ENCODE measurements at places on chromosomes 4 and X. TPM values are rescaled to one million over a fixed set of nuclear protein-coding genes. Genes with fewer than 3 reads are reported as not detected.

GRCh38 chr4:30757357-30757756 lies 37.2 kb downstream of the PCDH7 start:
- no peak for DNase-seq

Gene MFAP3L
- 3.4 TPM for total RNA-seq

Gene ADAD1
- total RNA-seq, result not detected

- DNase-seq, result no peak
Observed at GRCh38 chrX:63434665-63435064, 83.5 kb upstream of the SPIN4 start.

DNA sequence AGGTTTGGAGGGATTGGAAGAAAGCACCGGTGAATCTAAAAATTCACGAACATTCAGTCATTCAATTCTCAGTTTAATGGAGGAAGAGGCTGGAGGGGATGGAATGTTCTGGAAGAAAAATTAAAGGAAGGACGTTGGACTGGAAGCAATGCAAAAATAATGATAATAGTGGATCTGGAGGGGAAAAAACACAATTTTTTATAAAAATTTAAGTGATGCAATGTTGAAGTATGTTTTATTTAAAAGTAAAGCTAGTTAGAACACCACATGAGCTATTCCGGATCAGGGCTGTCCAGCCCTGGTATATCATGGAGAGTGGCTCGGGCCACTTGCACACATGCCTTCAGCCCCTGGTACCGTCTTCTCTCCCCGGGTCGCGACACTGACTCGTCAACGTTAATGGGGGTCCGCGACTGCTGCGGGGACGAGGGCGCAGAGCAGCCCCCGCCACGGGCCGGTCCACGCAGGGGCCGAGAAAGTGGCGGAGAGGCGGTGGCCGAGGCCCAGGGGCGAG lies 204.6 kb downstream of the TENM3 start:
- DNase-seq, result no peak

- no peak for DNase-seq
Observed at GRCh38 chr4:144289667-144290428, 149.3 kb upstream of the GYPA start.

Gene KLHL13
- total RNA-seq, result 0.27 TPM

DNA sequence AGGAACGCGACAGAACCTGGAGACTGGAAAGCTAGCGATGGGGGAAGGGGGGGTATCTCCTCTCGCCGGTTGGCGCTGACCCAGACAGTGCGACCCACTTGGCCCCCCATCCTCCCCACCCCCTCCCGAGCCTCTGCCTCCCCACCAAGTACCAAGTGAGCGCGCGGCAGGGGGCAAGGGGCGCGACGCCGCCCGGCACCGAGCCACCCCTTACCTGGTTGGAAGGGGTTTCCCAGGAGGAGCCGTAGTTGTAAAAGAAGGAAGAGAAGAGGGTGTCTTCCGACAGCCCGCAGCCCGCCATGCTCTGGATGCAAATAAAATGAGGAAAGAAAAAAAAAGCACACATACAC lies 112.2 kb downstream of the DHX15 start:
- no peak for DNase-seq

DNA sequence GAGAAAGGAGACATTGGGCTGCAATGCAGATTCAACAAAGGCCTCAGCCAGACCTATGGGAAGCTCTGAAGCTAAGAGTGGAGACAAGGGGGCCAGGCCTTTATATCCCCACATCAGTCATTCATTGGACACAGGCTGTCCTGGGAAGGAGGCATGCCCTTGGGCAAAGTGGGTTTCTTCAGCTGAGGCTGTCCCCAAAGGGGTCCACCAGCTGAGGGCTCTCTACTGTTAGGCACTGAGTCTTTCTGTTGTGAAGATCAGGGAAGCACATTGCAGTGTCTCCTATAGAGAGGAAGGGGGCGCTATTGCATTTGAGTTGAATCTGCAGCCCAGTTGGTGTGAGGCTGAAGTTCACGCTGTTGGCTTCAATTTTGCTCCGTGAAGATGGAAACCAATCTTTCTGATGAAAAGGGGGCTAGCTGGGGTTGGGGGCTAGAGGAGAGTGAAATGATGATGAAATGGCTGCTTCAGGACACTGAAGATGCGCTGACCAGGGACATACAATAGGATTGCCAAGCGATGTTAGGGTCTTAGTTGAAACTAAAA lies 48.0 kb downstream of the SLC25A5 start:
- DNase-seq, result peak; percentile 65

Gene PSAPL1
- not detected for total RNA-seq

- no peak for DNase-seq
Observed at GRCh38 chrX:153568451-153569011, 30.4 kb downstream of the CCNQ start.

DNA sequence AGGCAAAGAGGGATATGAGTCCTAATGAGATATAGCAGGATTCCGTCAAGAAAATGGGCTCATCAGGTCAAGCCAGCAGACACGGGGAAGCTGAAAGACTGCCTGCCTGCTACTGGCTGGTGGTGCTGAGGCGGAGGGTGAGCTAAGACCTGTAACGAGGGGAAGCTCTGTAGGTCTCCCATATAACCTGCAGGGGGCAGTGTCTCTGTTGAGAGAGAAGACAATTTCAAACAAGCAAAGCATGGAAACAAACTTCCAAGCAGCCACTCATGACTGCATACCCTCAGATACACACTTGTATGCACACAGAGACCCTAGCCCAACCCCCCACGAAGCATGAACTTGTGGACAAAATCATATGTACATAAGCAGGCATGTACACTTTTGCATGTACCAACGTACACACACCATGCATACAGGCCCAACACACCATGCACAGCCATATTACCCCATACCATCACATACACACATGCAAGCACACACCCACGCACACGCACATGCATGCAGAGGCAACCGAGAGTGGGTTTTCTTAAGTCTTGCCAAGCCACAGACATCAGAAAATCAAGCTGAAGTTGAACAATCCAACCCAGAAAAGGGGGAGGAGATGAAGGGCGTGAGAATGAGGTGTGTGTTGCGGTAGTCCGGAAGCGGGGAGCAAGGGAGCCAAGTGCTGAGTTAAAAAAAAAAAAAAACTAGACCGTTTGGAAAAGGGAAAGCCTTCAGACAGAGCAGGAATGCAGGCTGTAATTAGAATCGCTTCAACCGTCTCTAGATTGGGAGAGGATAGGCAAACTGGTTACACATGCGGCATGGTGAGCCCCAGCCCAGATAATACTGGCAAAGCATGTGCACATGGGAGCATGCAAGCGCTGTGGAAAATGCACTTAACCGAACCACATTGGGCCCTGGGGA lies 71.0 kb downstream of the PJA1 start:
- peak; percentile 24 for DNase-seq

- no peak for DNase-seq
Observed at GRCh38 chr4:88102026-88102425, 56.4 kb downstream of the ABCG2 start.

DNA sequence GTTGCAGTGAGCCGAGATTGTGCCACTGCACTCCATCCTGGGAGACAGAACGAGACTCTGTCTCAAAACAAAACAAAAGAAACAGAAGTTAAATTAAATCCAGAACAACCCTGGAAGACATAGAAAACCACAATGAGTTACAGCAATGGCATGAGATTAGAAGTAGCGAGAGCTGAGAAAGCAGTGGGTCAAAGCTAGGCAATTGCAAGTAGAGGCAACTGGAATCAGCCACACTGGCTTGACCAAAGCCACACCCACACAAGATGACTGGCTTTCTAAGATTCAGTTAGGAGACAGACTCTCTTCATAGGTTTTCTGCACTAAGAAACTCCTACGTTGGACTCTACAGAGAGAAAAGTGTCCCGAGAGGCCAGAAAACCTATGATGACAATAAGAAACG lies 443.0 kb downstream of the GPM6A start:
- no peak for DNase-seq

Measured in CD4-positive, CD25-positive, alpha-beta regulatory T cell (primary cell).